ENCODE measurements at places on chromosomes 3 and 15. TPM values are rescaled to one million over a fixed set of nuclear protein-coding genes. Genes with fewer than 3 reads are reported as not detected.

Gene MGA
- total RNA-seq: 28.8 TPM

Gene BLM
- total RNA-seq: 41.3 TPM

Gene IMPG2
- 0.03 TPM for total RNA-seq

Gene ITIH1
- not detected for total RNA-seq

DNA sequence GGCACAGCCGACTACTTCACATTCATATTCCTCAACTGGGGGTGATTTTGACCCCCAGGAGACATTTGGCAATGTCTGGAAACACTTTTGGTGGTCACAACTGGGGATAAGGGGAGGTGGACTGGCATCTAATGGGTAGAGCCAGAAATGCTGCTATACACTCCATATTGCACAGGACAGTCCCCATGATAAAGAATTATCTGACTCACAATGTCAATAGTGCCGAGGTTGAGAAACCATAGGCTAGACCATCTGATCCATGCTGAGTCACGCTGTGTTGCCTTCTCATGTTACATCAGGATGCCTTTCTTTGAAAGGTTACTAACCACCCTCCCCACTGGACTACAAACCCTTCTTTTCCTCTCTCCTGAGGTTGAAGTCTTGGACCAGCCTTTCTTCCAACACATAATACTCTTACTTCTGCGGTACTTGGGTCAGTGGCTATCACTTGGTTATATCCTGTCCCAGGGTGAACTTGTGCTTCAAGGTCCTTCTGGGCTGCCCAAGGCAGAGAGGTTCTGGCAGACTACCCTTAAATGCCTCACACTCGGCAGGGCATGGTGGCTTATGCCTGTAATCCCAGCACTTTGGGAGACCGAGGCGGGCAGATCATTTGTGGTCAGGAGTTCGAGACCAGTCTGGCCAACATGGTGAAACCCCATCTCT, 68.8 kb downstream of the CTNNB1 start:
- peak; percentile 64 for DNase-seq

DNA sequence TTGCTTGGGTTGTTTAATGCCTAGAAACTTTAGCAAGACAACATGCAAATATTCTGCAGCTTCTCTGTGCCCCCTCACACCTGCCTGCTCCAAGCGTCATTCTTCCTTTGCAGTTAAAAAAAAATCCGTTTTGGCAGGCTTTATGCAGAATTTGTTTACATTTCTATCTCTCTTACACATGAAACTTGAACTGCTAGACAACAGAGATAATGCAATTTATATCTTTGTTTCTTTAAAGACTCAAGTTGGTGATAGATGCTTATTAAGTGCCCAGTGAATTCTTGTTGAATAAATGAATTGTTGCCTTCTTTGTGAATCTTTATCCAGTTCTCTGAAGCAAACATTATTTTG, 53.2 kb downstream of the CHST2 start:
- no peak for DNase-seq

DNA sequence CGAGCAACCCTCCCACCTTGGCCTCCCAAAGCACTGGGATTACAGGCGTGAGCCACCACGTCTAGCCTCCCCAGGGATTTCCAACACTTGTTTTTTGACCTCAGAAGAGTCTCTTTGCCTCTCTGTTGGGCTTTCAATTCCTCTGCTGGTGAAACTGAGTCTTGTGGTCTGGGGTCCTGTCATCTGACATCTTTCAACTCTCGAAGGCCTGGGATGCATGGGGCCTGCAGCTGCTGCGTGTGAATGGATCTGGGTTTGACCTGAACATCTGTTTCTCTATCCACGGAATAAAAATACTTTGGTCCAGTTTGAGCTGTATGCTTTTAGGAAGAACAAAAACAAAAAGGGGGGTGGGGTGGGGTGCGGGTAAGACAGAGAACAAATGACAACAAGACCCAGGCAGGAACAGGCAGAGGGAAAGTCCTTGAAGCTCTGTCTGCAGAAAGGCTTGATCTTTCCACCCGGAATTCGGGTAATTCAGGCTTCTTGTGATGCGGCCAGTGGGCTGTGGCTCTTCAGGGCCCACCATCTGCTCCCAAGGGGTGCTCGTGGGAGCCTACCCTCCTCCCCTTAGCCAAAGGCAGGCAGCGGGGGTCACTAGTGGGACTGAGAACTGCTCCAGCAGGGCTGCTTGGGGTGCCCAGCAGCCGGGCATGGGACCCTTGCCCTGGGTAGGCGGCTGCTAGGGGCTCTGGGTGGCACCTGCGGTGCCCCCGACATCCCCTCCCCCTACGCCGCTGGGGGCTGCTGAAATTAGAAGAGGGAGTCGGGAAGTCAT, 71.5 kb downstream of the SLC12A8 start:
- DNase-seq: no peak

- DNase-seq: no peak
Observed at GRCh38 chr15:33839540-33839939, 128.8 kb upstream of the CHRM5 start.

DNA sequence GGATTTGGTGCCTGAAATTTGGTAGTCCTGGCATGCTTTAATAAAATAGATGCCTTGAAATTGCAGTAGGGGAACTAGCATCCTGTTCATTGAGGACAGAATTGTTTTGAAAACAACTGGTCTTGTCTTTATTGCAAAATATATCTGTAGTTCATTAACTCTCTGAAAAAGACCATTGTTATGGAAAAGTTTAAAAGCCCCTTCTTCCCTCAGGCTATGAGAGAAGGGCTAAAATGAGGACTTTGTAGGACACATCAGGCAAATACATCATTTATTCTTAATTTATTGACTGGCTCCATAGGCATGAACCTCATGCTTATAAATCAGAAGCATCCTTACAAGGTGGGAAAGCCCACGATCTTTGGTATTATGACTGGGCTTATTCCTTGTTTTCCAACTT, 221.0 kb upstream of the CBLB start:
- DNase-seq: peak; percentile 76

- DNase-seq: no peak
Observed at GRCh38 chr15:92409006-92409405, 15.3 kb downstream of the ST8SIA2 start.

- DNase-seq: no peak
Observed at GRCh38 chr3:53252096-53252946, 3.5 kb downstream of the TKT start.

DNA sequence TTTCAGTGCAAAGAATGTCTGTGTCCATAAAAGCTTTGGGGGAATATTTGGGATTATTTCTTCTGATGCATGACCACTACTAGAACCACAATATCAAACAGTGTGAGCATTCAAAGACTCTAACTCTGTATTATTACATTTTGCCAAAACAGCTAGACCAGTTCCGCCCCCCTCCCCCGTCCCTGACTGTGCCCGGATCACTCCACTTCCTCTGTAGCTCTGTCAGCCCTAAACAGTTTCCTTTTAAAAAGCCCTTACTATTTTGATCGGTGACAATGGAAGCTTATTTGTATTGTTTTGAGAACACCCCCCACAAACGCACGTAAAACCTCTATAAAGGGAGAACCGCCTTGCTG, 36.6 kb upstream of the EPHB3 start:
- no peak for DNase-seq

GRCh38 chr3:49013738-49014660, 4.4 kb downstream of the DALRD3 start:
- peak; percentile 66 for DNase-seq

DNA sequence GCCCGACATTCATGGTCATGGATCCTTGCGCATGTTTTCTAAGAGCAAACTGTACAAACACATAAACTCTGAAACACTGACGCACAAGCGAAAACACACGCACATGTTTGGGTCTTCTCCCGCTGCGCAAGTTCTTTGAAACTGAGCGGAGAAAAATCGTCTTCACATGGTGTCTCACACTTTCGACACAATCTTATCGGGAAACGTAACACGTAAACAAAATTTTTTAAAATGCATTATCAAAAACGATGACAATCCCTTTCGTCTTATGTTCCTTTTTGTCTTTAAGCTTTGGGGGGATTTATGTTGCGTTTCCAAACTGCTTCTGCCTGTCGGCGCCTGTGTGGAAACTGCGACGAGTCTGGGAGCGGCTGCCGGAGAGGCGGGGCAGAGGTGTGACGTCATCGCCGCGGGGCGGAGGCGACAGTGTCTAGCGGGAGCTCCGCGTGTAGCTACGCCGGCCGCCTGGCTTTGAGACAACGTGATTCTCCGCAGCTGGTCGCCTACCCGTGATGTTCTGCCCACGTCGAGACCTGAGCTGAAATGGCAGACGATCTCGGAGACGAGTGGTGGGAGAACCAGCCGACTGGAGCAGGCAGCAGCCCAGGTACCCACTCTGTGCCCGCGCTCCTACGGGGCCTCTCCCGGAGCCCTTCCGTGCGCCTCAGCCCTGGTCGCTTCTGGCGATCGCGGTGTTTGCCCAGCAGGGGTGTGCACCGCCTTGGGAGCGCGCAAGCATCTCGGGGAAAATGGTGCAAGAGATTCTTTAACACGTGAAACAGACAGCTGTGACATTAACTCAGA, at the start of gene CMSS1:
CMSS1 (plus strand) TSS at position 426 of the 804 bp plus-strand sequence.
- peak; percentile 91 for DNase-seq

Measured in SK-MEL-5 (cell line).